ENCODE measurements at places on chromosomes 12 and 14.

DNA sequence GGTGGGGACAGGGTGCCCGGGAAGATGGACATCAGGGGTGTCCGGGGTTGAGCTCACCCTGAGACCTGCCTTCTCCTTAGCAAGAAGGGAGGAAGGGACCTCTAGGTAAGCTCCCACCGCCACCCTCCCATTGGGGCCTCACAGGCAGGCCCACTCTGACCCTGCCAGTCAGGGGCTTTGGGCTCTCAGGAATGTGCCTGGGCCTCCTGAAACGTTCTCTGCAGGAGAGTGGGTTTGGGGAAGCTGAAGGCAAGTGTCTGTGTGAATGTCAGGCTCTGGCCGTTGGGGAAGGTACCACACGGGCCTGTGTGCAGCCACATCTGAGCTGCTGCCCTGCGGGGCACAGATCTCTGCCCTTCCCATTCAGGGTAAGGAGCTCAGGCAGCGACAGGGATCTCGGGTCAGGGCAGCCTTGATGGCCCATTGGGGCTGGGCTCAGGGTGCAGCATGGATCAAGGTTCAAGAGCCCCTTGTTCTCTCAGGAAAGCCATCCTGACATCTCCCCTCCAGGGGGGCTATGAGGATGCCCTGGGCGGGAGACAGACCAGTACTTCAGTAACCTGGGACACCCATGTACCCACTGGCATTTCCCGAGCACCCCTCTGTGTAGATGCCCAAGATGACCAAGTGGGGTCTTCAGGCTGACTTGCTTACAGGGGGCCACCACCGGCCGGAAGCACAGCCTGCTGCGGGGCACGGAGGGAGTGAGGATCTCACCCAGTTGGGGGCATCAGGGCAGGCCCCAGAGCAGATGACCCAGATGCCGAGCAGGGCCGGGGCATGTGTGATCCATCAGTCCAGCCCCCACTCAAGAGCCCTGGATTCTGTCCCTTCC, 29.7 kb downstream of the FAM222A start:
- DNase-seq, result no peak

DNA sequence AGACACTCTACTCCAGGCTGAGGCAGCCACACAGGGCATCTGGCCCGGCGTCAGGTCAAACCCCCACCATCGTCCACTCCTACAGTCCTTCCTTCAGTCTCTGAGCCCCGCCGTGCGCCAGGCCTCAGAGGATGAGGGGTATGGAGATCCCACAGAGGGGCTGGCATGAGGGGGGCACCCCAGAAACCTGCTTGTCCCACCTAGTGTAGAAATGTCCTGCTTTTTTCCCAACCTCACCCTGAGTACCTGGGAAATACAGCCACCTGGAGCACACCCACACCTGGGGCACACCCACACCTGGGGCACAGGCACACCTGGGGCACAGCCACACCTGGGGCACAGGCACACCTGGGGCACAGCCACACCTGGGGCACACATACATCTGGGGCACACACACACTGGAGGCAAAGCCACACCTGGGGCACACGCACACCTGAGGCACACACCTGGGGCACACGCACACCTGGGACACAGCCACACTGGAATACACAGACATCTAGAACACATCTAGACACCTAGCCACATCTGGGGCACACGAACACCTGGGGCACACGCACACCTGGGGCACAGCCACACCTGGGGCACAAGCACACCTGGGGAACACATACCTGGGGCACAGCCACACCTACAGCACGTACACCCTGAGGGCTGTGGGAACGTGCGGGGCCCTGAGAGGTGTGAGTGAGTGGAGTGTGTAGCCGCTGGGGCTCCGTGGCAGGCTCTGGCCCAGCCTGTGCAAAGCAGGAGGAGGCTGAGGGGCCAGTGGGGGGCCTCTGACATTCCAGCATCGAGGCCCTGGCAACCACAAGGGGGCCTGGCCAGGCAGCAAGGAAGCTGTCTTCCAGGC, 18.4 kb downstream of the AKT1 start:
- no peak for DNase-seq

DNA sequence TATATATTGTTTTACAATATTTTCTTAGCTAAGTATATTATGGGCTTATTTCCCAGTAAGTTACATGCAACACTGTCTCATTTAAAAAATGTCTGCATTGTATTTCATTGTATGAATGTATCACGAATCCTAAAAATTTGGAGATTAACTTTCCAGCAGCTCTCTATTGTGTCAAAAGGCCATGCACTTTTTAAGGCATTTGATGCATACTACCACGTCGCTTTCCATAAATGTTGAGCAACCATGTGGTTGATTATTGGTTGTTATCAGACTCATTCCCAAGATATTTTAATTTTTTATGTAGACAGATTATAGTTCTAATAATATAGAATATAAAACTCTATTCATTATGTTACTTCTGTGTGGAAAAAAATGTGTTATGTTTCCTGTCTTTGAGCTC, 79.9 kb downstream of the SMOC1 start:
- DNase-seq, result no peak

DNA sequence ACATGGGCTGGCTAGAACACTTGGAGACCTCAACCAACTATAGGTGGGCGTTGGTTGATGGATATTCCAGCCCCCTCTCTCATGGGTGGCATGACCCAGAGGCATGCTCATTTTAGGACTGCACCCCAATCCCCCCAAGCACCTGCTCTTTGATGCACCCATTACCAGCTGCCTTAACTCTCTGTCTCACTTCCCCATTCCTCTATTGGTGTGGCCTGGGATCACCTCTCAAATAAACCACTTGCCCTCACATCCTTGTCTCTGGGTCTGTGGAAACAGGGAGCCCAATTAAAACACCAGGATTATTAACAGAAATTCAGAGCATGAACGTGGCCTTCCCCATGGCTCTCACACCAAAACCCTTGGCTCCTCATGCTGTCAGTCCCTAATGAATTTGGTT, 202.3 kb upstream of the NOS1 start:
- no peak for DNase-seq

- DNase-seq, result no peak
Measured at GRCh38 chr12:77682488-77682887, 148.2 kb upstream of the NAV3 start.

DNA sequence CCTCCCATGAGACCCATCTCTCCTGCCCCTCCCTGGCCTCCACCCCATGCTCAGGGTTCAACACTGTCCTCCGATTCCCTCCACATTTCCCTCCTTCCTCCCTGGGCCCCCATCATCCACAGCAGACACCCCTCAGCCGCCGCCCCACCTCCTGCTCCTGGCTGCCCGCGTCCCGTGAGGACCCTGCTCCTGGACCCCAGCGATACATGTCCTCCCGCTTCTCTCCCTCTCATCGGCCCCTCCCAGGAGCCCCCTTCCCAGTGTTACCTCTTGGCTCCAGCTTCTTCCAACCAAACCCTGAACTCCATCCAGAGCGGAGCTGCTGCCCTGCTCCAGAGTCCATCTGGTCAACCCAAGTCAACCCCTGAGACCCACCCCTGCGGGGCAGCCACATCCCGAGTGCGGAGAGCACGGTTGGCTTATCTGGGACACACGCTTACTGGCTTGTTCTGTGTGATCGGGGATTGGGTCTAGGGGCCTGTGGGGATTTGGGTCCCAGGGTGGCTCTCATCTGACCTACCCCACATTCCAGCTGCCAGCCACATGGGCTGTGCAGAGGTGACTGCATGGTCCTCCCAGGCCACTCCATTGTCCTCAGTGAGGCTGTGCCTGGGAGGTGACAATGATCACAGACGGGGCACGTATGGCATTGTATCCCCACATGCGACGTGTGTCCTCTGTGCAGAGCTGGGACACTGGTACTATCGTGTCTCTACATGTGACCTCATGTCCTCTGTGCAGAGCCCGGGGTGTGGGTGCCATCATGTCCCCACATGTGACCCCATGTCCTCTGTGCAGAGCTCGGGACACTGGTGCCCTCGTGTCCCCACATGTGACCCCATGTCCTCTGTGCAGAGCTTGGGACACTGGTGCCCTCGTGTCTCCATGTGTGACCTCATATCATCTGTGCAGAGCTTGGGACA, 333.6 kb downstream of the ADGRD1 start:
- no peak for DNase-seq

DNA sequence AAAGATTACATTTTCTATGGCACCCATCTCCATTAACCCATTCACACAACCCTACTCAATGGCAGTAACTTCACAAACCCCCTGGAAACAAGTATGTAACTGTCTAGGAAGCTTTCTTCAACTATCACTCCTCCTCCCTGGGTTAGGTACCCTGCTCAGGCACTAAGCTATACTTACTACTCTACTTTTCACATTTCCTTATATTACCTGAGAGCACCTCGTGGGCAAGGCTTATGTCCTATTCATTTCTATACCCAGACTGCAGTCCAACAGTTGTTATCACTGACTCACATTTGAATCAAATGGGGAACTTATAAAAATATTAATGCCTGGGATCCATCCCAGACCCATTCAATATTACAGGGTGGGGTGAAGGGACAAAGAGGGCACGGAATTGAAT, 4.6 kb downstream of the PAWR start:
- no peak for DNase-seq

DNA sequence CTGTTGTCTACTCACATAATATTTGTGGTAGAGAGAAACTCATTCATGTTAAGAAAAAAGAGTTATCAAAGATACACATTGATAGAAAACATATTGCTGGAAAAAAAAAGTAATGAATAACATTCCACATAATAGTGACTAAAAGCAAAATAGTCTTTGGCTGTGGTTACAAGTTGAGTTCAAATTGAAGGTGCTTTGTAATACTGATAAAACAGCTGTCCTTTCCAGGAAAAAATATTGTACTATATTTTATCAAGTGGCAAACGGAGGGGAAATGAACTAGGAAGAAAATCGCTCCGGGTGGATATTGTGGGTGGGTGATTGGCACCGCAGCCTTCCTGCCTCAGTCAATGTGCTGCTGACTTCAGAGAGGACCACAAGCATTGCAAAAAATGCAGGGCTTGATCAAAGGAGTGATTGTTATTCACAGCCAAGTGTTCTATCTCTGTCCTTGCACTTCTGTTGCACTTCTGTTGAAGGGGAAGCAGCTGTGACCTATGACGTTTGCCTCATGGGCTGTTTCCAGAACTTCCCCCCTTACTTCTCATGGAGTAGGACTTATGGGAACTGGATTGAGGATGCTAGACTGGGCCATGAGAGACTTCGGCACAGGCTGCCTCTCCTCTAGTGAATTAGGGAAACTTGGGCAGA, 114.4 kb downstream of the VRK1 start:
- no peak for DNase-seq

DNA sequence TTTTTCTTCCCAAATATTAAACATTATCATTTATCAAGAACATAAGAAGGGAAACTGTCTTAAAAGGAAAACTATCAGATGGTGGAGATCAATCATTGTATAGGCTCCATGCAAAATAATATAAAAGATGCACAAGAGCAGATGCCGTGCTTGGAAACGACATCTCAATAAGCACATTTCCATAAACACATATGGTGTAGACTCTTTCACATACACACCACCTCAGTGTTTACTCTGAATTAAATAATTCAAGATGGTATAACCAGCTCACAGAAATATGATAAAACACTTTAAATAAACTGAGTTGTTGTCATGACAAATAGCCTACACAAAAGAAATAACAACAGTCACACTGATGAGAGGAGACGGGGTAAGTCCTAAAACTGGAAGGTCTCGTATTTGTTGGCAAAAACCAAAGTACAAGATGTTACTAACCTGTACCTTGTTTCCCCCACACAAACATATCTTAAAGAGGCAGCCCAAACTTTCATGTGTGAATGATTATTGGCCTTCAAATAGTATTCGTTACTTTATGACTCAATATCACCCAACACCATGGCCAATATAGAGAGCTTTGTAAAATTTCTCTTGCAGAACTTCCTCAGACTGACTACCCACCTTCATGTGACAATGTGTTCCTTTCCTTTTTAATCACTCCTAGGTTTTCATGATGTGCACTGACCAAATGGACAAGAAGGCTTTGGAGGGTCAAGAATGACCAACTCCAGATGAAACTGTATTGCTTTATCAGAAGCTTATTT, 48.6 kb upstream of the TMPO start:
- no peak for DNase-seq

DNA sequence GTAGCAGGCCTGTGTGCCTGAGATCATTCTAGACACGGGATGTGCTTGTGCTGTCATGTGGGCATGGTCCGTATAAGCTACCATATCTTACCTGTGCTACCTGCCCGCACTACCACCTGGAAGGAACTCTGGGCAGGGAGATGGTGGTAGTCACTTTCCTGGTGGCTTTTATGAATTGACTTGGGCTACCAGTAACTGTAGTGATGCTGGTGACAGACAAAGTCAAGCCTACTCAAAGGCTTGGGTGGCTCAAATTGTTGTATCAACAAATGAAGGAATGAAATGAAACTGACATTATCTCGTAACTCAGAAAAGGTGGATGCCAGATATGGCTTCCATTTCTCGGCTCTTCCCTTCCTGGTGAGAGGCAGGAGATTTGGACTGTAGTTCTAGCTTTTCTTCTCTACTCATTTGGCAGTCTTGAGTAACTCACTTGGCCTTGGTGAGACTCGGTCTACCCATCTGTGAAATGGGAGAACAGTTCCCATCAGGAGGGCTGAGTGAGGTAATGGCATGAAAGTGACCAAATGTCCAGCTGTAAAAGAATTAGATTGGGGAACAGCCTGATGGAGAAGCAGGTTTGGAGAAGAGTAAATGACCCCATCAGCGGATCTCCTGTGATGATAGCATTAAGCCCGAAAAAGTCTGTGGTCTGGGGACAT, 81.3 kb downstream of the NOS1 start:
- DNase-seq, result no peak

DNA sequence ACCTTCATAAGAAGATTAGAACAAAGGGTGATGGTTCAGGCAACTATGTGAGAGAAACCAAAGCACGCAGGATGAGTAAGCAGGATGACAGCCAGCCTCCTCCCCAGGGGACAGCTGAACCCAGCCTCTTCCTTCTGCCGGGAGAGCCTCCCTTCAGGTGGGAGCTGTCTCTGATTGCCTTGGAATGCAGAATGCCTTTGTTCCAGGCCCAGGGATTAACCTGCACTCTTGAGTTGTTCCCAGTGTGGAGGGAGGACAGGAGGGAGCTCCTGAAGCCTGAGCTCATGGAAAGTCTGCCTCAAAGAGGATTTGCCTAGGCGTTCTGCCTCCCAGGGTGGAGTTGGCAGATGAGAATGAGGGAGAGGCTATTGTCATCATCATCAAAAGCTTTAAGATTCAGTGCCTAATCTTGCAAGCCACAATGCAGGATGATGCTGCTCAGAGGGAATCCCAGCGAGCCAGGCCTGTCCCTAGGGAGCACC, 3.6 kb upstream of the KRT6A start:
- DNase-seq, result no peak

GRCh38 chr12:38159591-38160317, 156.8 kb upstream of the ALG10B start:
- no peak for DNase-seq
